Sigmoid colon (tissue), 7 donors: ENCODE measurements at places on chromosomes 2 and 18. TPM values are rescaled to one million over a fixed set of nuclear protein-coding genes. Genes with fewer than 3 reads are reported as not detected.

GRCh38 chr2:211900000-211900399, 638.6 kb downstream of the ERBB4 start:
- DNase-seq: no peak
- H3K27me3 ChIP-seq: no peaks in the 10 kb centered on the region
- no peaks in the 10 kb centered on the region for H3K4me1 ChIP-seq
- H3K36me3 ChIP-seq: no peaks in the 10 kb centered on the region
- no peak overlapping the region for H3K4me3 ChIP-seq
- no peak overlapping the region for H3K27ac ChIP-seq

CLEC4F gene
- 0.55 TPM for total RNA-seq

GRCh38 chr2:40606862-40607261, 155.0 kb upstream of the SLC8A1 start:
- no peaks in the 10 kb centered on the region for H3K27me3 ChIP-seq
- no peak overlapping the region for H3K4me3 ChIP-seq
- no peaks in the 10 kb centered on the region for H3K36me3 ChIP-seq
- no peak overlapping the region for H3K27ac ChIP-seq
- DNase-seq: no peak
- H3K4me1 ChIP-seq: no peaks in the 10 kb centered on the region

GRCh38 chr2:23566241-23567142, 181.5 kb downstream of the KLHL29 start:
- no peak overlapping the region for H3K4me3 ChIP-seq
- H3K27ac ChIP-seq: peak overlapping the region; percentile 73
- no peaks in the 10 kb centered on the region for H3K36me3 ChIP-seq
- DNase-seq: no peak

- H3K27me3 ChIP-seq: no peaks in the 10 kb centered on the region
- no peak overlapping the region for H3K27ac ChIP-seq
- no peaks in the 10 kb centered on the region for H3K36me3 ChIP-seq
- DNase-seq: no peak
- H3K4me1 ChIP-seq: no peaks in the 10 kb centered on the region
Measured at GRCh38 chr2:105753380-105753779, 8.7 kb downstream of the NCK2 start.

GRCh38 chr2:183416753-183417152, 292.5 kb downstream of the NUP35 start:
- no peak overlapping the region for H3K4me3 ChIP-seq
- DNase-seq: no peak
- no peaks in the 10 kb centered on the region for H3K36me3 ChIP-seq
- H3K27ac ChIP-seq: no peak overlapping the region

SYT4 gene
- total RNA-seq: 5.3 TPM
